ENCODE measurements at places on chromosomes 6 and 20.

GRCh38 chr6:18439581-18439980, 52.4 kb downstream of the RNF144B start:
- no peak for DNase-seq

GRCh38 chr6:166156942-166157341, 10.7 kb downstream of the TBXT start:
- DNase-seq, result no peak

DNA sequence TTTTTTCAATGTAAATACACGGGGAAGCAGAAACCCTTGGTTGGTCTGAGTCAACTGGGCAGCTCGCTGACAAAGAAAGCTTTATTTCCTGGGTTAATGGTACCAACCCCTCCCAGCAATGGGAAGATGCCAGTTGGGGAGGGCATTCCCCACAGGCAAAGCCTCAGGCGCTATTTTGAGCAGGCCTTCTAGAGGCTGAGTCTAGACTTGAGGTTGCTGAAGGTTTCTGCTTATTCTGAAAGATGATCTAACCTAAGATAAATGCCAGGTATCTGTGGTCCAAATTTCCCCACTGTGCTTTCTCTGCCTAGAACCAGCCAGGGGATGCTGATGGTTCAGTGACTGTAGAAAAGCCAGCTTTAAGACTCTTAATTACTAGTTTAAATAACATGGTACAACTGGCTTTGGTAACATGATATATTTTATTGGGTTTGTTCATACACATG, 172.5 kb upstream of the JARID2 start:
- no peak for DNase-seq

- no peak for DNase-seq
Measured at GRCh38 chr6:67129780-67130179, 1422.8 kb upstream of the EYS start.

GRCh38 chr6:373773-374724, 17.5 kb upstream of the IRF4 start:
- DNase-seq, result no peak
